ENCODE measurements at places on chromosomes 11 and 22.

- DNase-seq: no peak
These were observed 92.2 kb downstream of the LUZP2 start for GRCh38 chr11:24589064-24589463.

- DNase-seq: no peak
These were observed 91.2 kb upstream of the CSNK2A3 start for GRCh38 chr11:11444027-11444803.

DNA sequence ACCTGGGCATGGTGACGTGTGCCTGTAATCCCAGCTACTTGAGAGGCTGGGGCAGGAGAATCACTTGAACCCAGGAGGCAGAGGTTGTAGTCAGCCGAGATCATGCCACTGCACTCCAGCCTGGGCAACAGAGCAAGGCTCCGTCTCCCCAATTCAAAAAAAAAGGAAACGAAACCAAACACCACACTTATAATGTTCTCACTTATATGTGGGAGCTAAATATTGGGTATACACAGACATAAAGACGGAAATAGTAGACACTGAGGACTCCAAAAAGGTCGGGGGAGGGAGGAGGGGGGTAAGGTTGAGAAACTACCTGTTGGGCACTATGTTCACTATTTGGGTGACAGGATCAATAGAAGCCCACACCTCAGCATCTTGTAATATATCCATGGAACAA, 94.3 kb downstream of the GAB2 start:
- DNase-seq: no peak

- no peak for DNase-seq
These were observed 27.3 kb upstream of the PACSIN2 start for GRCh38 chr22:43042101-43042780.

DNA sequence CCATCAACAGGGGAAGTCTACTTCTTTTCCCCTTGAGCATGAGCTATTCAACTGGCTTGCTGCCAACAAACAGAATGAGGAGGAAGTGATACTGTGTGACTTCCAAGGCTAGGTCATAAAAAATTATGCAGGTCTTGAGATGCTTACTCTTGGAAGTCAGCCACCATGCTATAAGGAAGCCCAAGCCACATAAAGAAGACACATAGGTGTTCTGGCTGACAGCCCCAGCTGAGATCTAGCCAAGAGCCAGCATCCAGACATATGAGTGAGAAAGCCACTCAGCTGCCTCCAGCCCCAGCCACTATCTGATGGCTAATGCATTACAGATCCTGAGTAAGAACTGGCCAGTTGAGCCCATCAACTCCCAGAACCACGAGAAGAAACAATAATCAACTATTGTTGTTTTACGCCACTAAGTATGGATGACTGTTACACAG, 31.0 kb upstream of the PPP2R1B start:
- DNase-seq: no peak

GRCh38 chr11:45102361-45102809, 44.1 kb upstream of the PRDM11 start:
- no peak for DNase-seq

GRCh38 chr22:24474221-24474620, 20.9 kb upstream of the UPB1 start:
- DNase-seq: no peak

GRCh38 chr11:10328314-10329098, 23.6 kb downstream of the ADM start:
- no peak for DNase-seq

DNA sequence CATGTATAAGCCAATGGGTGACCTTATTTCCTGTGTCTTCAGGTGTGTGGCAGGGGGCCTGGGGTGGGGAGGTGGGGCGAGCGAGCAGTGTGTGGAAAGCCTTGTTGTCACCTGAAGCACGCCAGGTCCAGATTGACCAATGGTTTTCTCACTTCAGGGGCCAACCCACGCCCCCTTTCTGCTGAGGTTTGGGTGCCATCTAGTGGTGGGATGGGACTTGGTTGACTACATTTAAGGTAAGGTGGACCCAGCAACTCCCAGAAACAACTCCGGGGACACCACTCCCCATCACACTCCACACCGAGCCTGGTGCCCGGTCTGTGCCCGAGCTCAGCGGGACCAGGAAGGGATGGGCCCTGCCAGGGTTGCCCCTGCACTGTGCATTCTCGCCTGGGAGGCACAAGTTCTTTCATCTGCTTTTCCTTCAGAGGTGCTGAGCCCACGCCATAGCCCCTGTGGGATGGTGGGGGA, 40.0 kb downstream of the TPCN2 start:
- no peak for DNase-seq

DNA sequence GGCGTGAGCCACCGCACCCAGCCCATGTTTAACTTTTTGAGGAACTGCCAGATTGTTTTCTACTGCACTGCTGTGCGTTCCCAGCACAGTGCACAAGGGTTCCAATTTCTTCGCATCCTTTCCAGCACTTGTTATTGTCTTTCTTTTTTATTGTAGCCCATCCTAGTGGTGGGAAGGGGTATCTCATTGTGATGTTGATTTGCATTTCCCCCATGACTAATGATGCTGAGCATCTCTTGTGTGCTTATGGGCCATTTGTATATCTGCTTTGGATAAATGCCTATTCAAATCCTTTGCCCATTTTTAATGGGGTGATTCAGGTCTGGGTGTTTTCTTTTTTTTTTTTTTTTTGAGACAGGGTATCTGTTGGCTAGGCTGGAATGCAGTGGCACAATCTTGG, 36.6 kb upstream of the SYT7 start:
- no peak for DNase-seq

DNA sequence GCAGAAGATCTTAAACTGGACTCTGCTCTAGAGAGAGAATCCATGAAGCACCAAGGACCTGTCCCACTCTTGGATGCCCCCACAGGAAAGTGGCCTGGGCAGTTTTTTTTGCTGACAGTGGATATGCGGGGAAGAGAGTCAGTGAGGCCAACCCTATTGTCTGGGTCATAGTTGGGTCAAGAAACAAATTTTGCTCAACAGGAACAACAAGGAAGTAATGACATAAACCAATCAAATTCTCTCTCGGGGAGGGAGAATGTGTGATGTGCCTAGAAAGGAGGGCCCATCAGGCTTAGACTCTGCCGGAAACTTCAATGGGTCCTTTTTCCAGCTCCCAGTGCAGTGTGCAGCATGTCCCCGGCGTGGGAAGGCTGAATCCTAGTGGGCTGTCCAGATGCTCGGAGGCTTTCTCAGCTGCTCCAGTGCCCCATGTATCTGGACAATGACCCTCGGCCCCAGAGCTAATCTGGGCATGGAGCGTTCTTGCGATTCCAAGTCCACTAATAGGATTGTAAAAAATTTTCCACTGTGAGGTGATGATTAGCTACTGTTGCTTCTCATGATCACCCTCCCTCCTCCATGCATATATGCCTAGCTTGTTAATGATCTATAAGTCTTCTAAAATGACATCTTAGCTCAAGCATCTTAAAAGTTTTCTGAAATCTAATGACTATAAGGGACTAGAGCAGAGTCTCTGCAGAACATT, 101.0 kb downstream of the SNX19 start:
- DNase-seq: no peak

DNA sequence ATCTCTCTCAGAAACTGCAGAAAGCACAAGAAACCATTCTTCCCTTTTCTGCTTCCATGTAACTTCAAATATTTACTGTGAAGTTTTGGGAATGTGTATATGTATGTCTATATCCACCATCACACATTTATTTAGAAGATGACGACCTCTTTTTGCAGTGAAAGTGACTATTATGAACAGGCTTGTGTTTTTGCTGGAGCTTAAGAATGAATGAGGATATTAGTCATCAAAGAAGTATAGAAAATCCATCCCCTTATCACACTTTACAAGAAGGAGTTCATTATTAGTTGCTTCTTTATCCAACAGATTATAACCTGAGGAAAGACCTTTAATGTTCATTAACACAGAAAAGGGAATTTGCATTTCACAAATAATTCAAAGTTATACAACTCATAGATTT, 21.1 kb upstream of the SLC5A12 start:
- no peak for DNase-seq

DNA sequence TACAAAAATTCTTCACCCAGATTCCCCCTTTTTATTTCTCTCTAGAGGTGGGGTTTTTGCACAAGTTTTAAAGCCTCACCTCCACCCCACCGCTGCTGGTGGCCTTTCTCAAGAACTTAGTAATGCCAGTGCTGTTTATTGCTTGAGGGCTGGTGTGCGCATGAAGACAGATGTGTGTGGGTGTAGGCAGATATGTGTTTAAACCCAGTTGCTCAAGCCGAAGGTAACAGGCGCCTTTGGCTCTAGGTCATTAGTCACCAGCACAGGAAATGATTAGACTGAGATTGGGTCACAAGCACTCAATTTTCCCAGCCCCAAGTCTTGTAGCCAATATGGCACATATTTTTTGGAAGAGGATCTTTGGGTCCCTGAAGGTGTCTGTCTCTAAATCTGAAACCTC, 2.7 kb upstream of the CLMP start:
- no peak for DNase-seq

DNA sequence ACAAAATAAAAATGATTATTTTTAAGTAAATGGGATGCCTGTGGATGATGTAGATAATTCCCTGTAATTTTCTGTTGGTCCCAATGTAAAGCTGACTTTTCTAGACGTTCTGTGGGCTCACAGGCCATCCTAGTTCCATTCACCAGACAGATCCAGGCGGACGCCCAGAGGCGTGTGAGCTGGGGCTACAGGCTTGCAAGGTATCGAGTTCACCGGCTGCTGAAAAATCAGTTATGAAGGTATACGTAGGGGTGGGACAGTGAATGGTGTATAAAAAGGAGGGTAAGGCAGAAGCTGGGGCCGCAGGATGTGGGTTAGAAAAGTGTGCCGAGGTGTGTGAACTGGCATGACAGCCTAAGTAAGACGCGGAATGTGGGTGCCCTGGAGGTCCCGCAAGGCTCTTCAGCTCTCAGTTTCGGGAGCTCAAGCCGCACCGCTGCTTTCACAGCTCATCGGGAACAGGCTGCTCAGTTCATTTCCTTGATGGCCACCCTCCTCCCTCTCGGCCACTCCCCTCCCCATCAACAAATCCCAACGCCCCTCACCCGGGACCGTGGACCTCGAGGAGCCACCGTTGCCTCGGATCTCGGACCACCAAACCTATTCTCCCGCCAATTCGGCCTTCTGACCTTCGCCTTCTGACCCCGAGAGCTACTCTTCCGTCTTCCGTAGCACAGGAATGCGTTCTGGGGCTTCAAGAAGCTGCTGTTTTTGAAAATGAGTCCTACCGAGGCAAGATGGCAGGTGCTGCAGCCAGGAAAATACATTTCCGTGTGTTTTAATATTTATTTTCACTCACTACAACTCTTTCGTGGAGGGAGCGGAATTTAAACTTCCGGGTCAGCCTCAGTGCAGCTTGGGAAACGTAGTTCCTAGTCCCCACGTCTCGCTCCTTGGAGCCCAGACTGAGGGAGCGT, at the start of gene XNDC1N:
Gene XNDC1N, minus strand, starts transcription at position 775 of the 917 bp plus-strand sequence. CDS start 5,241 bp downstream, outside the sequence.
- DNase-seq: peak; percentile 57

GRCh38 chr22:22098457-22099193, 116.0 kb upstream of the TOP3B start:
- DNase-seq: no peak

GRCh38 chr11:114063149-114063828, 3.8 kb downstream of the ZBTB16 start:
- no peak for DNase-seq

GRCh38 chr11:57536947-57537619, at the start of gene SMTNL1:
Gene SMTNL1 (plus strand): TSS chr11:57537595. CDS start chr11:57542643, 5,048 bp downstream.
- no peak for DNase-seq

DNA sequence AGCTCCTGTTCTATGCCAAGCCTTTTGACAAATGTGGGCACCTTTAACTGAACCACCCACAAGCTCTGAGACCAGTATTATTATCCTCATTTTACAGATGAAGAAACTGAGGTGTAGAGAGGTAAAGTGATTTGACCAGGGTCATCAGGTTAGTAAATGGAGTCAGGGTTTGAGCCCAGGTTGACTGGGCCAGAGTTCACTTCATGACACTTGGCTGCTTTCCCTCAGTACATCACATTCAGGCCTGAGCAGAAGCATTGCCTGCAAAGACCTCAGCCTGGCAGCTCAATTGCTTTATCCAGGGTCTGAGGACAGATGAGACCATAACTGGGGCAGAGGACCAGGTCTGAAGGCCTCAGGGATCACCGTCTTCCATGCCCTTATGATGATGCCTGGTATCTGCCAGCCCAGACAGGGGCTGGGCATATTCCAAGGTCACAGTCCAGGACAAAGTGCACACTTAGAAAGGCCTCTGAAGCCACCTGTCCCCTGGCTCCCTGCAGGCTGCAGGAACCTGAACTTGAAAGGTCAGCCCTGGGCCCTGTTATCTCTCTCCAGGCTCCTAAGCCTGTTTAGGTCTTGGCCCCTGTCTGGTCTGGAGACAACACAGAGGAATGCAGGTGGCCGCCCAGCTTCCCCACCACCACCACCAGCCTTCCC, 32.0 kb downstream of the POU2AF3 start:
- DNase-seq: no peak

DNA sequence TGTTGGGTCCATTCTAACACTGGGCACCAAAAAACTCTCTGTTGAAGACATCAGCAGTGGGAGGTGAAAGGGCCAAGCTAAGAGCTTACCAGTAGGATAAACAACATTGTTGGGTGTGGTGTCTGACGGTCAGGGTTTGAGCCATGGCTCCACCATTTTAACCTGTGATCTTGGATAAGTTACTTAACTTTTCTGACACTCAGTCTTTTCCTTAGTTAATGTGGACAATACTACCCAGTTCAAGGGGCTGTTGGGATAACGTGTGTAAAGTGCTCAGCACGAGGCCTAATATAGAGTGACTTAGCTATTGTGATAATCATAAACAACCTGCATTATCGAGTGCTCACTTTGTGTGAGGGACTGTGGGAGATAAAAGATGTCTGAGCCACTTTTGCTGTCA, 6.1 kb downstream of the UCP3 start:
- no peak for DNase-seq

DNA sequence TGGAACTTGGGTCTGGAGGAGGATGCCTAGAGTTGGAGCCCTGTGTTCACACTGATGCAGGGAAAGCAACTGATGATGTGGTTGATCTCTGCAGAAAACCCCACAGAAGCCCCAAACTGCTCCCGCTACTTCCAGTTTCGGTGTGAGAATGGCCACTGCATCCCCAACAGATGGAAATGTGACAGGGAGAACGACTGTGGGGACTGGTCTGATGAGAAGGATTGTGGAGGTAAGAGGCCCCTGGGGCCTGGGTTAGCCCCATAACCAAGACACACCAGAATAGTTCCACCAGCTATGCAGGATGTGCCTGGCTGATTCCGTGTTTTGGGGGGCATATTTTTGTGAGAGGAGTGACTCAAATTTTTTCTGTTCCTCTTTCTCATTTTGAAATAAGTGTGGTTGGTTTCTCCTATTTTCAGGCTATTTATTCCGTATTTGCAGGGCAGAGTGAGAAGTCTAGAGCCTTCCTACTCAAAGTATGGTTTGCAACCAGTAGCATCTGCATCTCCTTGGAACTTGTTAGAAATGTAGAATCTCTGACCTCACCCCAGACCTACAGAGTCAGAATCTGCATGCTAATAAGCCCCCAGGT, 137.3 kb upstream of the SORL1-AS1 start:
- no peak for DNase-seq

Measured in dorsolateral prefrontal cortex (tissue), 122 donors.